ENCODE measurements at places on chromosomes 2 and 18.
A peak's percentile ranks its signal among the peaks of the same experiment; 100 is the strongest.

GRCh38 chr2:127614246-127614645, 31.7 kb upstream of the GPR17 start:
- no peak for DNase-seq

DNA sequence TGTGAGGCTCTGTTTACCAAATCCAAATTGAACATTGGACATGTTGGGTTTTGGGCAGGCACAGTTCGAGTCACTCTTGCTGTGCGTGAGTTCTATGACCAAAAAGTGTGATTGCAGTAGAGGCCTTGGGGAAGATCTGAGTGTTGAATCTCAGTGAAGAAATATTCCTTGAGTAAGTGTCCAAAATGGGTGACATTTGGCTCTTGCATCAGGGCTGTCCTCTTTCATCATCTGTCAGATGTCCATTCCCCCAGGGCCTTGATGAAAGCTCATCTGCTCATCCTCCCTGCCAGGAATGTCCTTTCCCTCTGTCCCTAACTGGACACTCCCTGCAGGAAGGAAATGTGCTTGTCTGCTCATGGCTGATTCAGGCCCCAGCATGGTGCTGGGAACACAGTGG, 6.4 kb upstream of the SFTPB start:
- DNase-seq: no peak

DNA sequence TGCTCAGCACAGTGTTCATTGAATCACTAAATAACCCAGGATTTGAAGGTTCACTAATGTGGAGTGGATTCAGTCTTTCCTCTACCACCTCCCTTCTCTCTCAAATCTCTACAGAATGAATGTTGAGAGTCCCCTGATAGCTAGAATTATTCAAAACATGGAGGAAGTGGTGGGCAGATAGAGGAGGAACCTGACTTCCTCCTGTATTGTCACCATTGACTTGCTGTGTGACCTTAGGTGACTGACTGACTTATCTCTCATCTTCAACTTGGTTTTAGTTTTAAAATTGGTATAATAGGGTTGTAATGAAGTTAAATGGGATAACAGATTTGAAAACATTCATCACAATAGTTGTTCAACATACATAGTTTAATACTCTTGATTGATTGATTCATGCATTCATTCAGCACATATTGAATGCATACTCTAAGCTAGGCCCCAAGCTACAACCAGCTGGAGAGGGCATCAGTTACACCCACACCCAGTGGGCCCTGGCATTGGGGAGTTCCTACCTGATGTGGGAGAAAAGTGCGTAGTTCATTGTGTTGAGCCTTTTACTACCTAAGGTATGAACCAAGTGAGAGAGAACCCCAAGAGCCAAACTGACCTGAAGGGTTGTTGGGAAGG, 96.0 kb downstream of the WDR7 start:
- no peak for DNase-seq

DNA sequence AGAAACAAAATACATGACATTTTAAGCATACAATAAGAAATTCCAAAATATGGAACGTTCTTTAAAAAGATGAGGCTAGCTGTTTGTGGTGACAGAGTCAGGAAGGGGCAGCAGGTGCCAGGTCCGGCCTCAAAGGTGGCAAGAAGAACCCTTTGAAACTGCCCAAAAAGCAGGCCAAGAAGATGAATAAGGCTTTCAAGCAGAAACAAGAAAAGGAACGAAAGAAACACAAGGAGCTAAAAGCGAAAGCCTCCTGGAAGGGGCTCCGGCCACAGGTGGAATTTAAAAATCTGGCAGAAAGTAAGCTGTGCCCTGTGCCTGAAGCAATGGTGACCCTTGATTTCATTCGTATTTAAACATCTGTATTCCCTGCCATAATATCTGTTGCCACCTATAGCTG, 5.5 kb downstream of the WDR33 start:
- no peak for DNase-seq

GRCh38 chr2:82043867-82044266, 1739.3 kb upstream of the LRRTM1 start:
- DNase-seq: no peak

- DNase-seq: peak; percentile 60
Measured at GRCh38 chr2:219570924-219571310, 422 bp downstream of the OBSL1 start.

GRCh38 chr2:235810252-235810651, 316.4 kb downstream of the AGAP1 start:
- no peak for DNase-seq

DNA sequence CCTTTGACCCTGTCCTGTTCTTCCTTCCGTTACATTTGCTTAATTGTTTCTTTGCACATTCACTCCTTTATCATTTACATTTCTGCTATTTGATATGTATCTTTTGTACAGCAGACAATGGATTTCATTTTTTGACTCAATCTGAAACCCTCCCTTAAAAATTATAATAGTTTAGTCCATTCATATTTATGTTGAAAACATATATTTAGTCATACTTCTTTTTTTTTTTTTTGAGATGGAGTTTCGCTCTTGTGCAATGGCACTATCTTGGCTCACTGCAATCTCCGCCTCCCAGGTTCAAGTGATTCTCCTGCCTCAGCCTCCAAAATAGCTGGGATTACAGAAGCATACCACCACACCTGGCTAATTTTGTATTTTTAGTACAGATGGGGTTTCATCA, 95.3 kb upstream of the TGFA start:
- DNase-seq: no peak

DNA sequence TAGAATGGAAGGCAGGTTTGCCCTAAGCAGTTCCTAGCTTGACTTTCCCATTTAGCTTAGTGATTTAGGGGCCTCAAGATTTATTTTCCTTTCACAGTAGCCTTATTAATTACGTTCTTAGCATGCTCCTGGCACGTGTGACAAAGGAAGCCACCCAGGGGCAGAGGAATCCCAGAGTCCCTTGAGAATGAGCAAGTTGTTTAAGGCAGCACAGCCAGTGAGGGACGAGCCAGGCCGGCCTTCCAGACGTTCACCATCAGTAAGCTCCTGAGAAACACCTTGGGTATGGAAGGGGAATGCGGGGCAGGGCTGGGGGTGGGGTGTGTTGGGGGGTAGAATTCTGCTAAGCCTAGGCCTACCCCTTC, 76.3 kb downstream of the SOWAHC start:
- DNase-seq: no peak

GRCh38 chr2:184860744-184861143, 262.4 kb downstream of the ZNF804A start:
- DNase-seq: no peak

DNA sequence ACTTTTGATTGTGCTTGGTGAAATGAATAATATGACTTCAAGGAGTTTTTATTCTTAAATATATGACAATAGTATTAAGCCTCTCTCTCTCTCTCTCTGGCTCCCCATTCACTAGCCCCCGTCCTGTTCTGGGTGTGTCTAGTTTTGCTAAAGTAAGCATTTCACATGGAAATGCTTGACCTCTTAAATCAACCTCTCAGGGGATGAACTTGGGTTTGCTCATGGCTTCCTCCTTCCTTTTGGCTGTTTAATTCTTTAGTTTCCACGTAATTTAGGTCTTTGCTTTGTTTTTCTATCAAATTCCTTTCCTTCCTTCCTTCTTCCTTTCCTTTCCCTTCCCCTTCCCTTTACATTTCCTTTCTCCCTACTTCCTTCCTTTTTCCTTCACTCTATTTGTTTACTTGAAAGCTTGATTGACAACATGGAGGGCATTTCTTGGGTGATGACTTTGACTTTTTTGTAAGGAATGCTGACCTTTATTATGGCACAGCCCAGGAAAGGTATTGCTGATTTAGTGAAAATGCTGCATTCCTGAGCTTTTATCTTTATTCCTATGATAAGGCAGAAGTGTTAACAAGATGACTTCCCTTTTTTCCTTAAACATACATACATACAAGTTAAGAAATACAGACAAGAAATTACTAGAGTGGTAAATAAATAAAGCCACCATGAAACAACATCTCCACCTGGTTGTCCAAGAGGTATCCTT, 3.6 kb downstream of the DPP4 start:
- no peak for DNase-seq

DNA sequence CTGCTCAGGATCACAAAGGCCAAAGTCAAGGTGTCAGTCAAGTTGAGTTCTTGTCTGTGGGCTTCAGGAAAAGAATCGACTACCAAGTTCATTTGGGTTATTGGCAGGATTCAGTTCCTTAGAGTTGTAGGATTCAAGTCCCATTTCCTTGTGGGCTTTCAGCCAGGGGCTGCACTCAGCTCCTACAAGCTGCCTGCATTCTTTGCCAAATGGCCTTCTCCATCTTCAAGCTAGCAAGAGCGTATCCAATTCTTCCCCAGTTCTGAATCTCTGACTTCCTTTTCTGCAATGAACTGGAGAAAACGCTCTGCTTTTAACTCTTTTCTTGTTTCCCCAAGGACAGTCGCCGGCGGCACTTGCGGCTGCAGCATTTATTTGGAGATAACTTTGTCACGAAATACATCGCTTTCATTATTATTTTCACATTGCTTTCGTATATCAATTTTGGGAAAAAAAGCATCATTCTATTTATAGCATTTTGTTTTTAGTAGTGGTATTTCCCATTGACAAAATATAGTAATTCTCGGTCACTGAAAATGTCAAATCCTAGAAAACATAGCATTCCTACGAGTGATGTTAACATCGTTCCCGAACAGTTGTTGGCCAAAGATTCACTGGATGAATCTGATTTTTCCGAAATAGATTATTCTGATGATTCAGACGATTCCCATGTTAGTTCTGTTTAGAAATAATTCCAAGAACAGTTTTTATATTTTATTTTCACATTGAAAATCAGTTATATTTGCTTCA, 59.6 kb upstream of the SERPINE2 start:
- no peak for DNase-seq

- no peak for DNase-seq
Measured at GRCh38 chr18:2981212-2981728, 31.7 kb downstream of the LPIN2 start.

- DNase-seq: no peak
Measured at GRCh38 chr2:129296806-129297205, 682.7 kb upstream of the RAB6C start.

GRCh38 chr2:55887901-55888624, 35.5 kb downstream of the EFEMP1 start:
- no peak for DNase-seq

DNA sequence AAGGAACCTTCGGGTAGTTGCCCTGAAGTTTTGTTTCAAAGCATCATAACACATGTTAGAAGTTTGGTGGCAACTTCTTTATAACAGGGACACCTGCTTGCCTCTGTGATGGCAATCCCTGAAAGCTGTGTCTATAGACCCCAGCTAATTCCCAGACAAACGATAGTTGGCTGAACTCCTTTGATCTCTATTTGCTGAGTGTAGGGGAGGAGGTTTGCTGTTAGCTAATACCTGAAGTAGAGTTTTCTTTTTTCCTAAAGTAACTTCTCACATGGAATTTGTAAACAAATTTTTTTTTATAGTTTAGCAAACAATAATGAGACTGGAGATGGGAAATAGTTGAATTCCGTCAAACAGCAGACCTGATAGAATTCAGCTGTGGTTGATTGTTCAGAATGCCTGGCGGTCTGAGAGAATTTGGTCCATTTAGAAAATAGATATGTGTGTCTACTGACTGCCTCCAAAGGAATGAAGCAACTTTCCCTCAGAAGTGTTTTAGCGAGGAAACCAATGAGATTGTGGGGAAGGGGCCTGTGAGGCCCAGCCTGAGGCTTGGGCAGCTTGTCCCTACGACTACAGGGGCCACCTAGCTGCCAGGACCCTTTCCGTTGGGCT, 123.5 kb upstream of the EPAS1 start:
- peak; percentile 26 for DNase-seq

DNA sequence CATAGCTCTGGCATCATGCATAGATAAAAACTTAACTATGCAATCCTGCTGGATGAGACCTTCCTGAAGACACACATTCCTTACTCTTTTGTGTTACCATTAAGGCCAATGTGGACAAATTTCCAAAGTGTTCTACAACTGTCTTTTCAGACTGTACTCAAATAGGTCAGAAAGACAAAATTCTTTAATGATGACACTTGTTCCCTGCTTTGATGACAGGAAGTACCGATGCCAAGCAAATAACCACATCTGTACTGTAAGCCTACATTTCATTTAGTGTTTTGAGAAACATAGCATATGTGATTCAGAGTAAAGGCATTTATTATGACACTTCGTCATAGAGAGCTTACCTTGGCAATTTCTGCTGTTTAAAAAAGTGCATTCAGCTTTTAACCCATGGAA, 55.0 kb downstream of the PMAIP1 start:
- DNase-seq: no peak

DNA sequence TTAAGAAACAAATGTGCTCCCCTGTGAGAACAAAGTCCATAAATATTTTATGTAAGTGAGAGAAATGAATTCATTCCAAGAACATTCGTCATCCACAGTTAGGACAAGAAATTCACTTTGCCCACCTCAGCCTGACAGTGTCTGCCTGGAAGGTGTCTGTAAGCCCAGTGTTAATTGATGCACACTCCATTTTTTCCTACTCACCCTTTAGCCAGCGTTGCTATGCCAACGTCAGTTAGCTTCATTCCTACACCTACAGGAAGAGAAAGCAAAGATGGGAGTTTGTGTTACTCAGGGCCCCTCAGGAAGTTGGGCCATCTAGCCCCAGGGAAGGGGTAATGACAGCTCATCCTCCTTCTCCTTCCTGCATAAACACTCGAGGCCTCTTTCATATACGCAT, 131.0 kb downstream of the ALPK2 start:
- no peak for DNase-seq

- DNase-seq: no peak
Measured at GRCh38 chr2:68258851-68259250, 6.5 kb upstream of the PPP3R1 start.

DNA sequence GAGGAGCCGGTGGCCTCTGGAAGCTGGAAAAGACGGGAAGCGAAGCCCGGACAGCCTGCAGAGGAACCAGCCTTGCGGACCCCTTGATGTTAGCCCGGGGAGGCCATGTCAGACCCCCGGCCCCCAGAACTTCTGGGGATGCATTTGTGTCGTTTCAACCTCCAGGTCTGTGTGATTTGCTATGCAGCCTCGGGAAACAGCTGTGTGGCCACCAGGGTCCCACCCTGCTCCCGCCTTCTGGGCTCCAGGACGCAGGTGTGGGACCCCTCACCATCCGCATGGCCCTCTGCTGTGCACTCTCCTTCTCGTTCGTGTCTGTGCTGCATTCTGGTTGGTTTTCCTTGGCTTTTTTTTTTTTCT, 13.3 kb downstream of the NEU4 start:
- no peak for DNase-seq

DNA sequence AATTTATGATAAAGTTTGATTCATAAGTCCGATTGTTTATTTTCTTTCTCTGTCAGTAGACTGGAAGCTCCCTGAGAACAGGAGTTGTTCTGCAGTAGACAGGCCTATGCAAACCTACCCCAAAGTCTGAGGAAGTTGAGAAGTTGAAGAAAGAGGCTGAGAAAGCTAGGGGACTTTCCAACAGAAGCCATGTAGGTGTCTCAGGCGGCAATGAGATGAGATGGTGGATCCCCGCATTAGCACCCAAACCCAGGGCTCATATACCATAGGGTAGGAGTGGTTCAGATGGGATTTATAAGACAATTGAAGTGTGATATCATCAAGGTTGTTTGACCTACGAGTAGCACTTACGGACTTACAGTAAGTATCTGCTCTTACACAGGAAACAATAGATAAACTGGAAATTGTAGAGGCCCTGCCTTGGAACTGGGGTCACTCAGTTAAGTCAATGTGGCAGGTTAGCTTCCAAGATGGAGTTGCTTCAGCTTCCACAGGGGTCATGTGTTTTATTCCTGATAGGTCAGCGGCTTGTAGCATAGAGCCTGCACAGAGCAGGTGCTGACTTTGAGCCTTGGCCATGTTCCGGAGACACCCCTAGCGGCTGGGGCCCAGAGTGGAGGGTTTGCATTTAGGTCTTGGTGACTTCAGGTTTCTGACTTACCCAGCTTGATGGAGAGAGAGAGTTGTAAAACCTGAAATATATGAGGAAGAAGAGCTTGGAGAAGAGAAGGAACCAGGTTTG, 2.3 kb upstream of the PSD4 start:
- DNase-seq: no peak

GRCh38 chr2:8536686-8537561, 144.9 kb upstream of the ID2 start:
- DNase-seq: no peak
